ENCODE measurements at places on chromosomes 2 and 18.

DNA sequence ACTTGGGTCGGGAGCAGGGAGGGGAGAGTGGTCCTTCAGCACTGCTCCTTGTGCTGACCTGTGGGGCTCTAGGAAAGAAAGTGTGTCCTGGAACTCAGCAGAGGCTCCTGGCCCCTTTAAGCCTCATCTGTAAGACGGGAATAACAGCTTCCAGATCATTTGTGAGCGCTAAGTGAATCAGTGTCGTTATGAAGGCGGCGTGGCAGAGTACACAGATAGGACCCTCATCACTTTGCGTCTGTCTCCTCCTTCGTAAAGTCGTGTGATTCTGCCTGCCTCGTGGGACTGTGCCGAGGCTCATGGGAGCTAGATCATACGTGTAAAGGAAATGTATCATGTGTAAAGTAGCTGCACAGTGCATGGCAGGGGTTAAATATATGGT is 18.6 kb downstream of the COLEC11 start:
- no peak for DNase-seq

GRCh38 chr2:12302140-12302539 is 414.6 kb upstream of the TRIB2 start:
- DNase-seq: no peak

DNA sequence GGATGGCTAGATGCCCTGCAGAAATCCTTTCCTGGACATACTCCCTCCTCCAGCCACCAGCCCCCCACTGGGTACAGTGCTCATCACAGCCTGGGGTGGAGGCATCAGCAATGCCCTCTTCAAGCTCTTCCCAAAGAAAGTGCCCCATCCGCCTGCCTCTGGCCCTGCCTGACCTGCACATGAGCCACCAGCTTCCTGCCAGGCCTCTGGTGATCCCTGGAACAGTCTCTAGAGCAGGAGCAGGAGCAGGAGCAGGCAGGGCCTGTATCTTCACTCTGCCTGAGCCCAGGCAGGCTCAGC is 54.1 kb upstream of the CAB39 start:
- no peak for DNase-seq

DNA sequence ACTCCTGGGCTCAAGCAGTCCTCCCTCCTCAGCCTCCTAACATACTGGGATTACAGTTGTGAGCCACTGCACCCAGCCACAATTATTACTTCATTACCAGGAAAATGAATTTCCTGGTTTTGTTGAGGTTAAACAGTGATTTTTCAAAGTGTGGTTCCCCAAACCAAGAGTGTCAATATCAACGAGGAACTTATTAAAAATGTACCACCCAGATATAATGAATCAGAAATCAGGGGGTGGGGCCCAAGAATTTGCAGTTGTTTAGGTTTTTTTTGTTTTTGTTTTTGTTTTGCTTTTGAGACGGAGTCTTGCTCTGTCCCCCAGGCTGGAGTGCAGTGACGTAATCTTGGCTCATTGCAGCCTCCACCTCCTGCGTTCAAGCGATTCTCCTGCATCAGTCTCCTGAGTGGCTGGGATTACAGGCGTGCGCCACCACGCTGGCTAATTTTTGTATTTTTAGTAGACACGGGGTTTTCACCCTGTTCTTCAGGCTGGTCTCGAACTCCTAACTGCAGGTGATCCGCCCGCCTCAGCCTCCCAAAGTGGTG is 94.1 kb downstream of the WDSUB1 start:
- DNase-seq: no peak

- DNase-seq: no peak
Measured at GRCh38 chr2:211709389-211709788, 829.2 kb downstream of the ERBB4 start.

DNA sequence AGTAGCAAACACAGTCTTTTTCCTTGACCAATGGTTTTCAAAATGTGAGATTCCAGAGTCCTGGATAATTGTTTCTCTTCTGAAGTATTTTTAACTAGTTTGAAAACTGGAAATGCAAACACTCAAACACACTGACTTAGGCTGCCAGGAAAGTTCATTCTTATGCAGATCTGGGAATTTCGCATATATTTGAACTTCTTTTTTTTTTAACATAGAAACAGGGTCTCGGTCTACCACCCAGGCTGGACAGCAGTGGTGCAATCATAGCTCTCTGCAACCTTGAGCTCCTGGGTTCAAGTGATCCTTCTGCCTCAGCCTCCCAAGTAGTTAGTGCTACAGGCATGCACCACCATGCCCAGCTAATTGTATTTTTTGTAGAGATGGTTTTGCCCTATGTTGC is 79.6 kb downstream of the DYM start:
- DNase-seq: no peak

DNA sequence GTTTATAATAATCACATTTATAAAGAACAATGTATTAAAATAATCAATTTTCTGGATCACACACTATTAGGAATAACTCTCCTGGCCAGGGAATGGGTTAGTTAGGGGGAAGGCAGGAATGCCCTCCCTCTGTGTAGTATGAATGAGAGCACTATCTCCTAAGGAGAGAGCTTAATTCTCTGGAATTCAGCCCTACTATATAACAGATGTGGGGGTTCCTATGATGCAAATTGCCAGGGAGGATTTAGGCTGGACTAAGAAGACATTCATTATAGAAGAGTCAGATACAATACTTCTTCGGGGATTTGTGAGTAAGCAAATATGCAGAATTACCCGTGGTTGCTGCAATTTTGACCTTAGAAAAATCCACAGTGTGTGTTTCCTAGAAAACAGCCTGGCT is 250.1 kb upstream of the VRK2 start:
- DNase-seq: no peak

GRCh38 chr2:178449700-178450523 is 1.1 kb downstream of the PRKRA start:
- DNase-seq: no peak

DNA sequence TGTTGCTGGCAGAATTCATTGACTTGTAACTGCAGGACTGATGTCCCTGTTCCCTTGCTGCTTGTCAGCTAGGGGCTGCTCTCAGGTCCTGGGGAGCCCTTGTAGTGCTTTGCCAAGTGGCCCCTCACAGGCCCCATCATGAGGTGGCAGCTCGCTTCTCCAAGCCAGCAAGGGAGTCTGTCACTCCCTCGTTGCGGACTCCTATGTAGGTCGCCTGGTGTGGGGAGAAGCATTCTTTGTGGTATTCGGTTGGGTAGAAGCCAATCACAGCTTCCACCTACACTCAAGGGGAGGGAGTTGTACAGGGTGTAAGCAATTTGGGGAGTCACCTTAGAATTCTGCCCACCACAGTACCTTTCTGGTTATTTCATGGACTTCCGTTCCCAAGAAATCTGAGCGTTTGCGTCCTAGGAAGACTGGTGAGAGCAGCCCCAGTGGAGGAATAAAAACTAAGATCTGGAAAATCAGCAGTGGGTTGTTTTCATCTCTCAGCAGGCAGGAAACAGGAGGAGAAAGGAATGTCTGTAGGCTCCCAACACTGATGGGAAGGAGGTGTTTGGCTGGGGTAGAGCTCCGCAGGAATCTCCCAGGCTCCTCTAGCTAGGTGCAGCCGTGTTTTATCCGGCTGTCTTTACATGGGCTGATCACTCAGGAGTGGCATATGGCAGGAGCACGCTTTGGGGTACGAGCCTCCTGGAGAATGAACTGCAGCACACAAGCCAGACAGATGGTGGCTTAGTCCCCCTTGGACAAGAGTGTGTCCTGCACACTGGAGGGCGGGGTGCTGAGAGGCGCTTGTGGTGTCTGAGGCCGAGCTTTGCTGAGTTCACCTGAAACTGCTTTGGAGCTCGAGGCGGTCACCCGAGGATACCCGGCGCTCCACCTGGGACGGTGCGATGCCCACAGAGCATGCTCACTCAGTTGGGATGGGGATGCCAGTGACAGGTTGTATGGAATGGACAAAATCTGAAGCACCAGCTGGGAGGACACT is 58.3 kb downstream of the LDLRAD4 start:
- no peak for DNase-seq

DNA sequence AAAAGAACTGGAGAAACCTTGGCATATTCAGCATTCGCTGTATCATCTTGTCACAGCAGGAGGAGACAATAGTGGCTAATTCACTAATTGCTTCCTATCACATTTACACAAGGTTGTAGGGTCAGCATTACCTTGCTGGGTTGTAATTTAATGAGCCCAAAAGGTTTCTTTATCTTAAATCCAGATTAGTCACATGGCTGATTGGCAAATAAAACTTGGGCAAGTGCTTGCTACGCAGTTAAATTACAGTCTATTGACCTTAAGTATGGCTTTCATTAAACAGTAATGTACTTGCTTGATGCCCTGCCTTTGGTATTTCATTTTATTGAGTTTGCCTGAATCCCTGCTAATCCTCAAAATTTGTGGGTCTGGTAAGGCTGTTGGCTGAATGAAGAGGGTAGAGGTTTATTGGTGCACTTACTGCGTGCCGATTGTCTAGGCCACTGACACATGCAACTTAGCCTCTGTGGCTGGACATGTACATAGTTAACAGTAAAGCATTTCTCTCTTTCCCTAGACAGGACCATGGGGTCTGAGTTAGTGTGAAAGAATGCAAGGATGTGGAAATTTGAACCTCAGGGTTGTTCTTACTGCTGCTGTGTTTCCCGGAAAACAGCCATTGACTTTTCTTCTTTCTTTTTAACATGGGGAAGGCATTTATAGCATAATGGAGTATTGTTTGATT is 34.3 kb downstream of the FMNL2 start:
- DNase-seq: peak; percentile 59

GRCh38 chr2:218517434-218518206 is 50.5 kb downstream of the USP37 start:
- DNase-seq: no peak

DNA sequence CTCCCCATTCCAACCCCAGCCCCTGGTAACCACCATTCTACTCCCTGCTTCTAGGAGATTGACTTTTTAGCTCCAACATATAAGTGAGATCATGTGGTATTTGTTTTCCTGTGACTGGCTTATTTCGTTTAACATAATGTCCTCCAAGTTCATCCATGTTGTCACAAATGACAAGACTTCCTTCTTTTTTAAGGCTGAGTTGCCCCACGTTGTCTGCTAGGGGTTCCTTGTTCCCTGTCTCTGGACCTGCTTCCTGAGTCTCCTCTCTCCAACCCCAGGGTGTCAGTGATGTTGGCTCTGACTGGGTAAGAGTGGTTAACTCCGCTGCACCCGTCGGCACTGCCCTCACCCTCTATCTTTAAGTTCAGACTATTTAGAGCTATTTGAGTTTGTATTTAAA is 175.2 kb downstream of the SH3RF3 start:
- DNase-seq: no peak

DNA sequence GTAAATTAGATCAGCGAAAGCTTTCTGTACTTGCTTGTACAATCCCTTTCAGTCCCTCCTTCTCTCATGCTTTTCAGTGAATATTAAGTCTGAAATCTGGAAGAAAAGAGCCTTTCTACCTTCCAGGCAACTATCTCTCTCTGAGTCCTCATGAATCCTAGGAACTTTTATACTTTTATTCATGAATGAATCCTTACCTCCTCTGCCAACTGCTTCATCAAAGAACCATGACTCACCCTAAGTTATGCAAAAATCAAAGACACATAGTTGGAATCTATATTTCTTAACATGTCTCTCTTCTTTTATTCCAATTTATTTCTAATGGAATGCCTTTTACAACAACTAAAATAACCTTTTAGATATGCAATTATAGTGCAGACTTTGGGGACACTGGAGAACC is 394.2 kb downstream of the CLIP4 start:
- no peak for DNase-seq

GRCh38 chr2:137180012-137180411 is 414.7 kb downstream of the THSD7B start:
- no peak for DNase-seq

GRCh38 chr2:173982918-173983317 is 17.7 kb upstream of the SP3 start:
- DNase-seq: no peak

- no peak for DNase-seq
Measured at GRCh38 chr18:8963876-8964275, 138.6 kb upstream of the NDUFV2 start.

DNA sequence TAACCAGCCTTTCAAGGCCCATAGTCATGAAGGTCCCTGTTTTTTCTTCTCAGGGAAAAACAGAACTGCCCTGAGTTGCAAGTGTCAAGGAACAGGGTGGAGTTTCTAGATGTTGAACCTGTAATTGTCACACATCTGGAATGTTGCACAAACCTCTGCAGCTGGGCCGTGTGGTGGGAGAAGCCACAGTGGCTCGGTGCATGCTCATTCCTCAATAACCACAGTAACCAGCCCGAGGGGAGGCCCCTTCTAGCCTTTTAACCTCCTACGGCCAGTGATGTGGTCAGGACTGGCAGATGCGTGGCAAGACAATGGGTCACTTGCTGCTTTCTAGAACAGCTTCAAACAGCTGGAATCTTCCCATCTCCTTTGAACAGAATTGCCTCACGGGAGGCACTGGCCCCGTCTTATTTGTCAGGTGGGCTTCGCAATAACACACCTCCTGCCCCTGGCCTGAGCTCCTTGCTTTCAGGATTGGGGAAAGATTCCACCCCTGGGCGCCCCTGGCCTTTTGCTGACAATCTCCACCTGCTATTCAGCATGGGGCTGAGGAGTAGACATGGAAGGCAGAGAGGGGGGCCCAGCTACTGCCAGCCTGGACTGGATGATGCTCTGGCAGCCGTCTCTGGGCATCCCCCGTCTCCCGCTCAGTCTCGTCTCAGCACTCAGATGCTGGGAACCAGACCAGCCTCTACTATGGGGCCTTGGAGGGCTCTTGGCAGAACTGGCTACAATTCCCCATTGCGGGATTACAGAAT is 102.9 kb downstream of the KLHL29 start:
- DNase-seq: no peak
